ENCODE measurements at places on chromosomes 4 and X. TPM values are rescaled to one million over a fixed set of nuclear protein-coding genes. Genes with fewer than 3 reads are reported as not detected.

- no peak for DNase-seq
These were observed 135.0 kb downstream of the RBM46 start for GRCh38 chr4:154916068-154916467.

DNA sequence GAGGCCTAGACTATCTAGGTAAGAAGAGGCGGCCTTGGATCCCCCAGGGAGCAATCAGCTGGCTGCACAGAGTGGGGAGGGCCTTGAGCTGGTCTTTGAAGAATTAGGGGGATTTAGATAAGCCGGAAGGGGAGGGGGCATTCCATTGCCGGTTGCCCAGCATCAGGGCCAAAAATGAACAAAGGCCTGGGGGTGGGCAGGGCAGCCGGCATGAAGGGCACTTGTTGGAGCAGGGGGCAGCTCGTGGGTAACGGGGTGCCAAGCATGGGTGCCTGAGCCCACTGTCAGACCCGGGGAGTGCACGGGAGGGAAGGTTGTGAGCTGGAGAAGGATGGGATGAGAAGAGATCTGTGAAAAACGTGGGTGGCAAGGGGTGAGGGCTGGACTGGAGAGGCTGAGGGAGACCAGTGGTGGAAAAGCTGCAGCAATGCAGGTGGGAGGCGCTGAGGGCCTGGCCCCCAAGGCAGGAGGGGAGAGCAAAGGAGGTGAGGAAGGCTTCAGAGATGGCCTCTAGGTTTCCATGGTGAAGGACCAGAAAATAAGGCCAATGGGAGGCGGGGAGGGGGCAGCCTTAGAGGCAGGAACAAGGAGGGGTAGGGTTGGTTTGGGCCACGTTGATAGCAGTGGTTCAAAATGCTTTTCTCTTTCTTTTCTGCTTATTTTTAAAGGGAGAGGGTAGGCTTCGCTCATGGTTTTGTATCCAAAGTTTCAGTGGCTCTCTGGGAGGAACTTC is 8.6 kb downstream of the KLF3 start:
- DNase-seq, result no peak

- no peak for DNase-seq
These were observed 3.7 kb upstream of the FAM241A start for GRCh38 chr4:112141366-112142138.

- no peak for DNase-seq
These were observed 385.4 kb upstream of the MAD2L1 start for GRCh38 chr4:120452001-120452400.

DNA sequence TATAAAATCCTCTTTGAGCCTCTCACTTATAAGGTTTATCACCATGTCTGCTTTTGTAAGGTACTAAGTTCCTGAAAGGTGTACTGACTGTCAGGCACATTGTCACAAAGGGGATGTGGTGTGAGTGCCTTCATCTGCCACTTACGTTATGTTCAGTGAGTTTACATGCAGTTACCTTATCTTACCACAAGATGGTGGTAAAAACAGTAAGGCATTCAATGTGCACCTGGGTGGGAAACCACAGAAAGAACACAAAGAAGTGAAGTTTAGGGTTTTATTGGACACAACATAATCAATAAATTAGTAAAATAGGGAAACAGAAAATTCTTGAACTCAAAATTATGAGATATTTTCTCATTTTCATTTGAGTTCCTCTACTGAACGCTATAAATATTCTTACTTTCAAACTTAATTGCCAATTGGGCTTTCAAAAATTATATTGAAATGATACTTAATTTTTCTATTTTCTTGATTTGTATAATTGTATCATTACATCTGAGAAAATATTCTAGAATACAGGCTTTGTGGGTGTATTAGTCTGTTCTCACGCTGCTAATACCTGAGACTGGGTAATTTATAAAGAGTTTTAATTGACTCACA is 650.8 kb downstream of the PCDH7 start:
- DNase-seq, result no peak

GRCh38 chr4:41967392-41967791 is 14.2 kb upstream of the DCAF4L1 start:
- DNase-seq, result no peak

- no peak for DNase-seq
These were observed 82.9 kb downstream of the PDLIM5 start for GRCh38 chr4:94534401-94535312.

DNA sequence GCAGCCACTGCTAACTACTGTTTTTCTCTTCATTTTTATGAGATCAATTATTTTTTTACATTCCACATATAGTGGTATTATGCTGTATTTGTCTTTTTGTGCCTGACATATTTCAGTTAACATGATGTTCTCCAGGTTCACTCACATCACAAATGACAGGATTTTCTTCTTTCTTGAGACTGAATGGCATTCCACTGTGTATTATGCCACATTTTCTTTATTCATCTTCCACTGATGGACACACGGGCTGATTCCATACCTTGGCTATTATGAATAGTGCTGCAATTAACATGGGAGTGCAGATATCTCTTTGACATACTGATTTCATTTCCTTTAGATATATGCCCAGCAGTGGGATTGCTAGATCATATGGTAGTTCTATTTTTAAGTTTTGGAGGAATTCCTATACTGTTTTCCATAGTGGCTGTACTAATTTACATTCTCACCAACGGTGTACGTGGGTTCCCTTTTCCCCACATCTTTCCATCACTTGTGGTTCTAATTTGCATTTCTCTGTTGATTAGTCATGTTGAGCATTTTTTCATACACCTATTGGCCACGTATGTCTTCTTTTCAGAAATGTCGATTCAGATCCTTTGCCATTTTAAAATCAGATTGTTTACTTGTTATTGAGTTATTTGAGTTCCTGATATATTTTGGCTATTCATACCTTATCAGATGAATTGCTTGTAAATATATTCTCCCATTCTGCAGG is 14.9 kb upstream of the ZCCHC4 start:
- no peak for DNase-seq

GRCh38 chrX:17390419-17390850 is 15.4 kb downstream of the NHS start:
- no peak for DNase-seq

Gene POF1B
- 18.7 TPM for total RNA-seq

Gene CCNA2
- total RNA-seq, result 5.4 TPM

Gene PDK3
- 23.3 TPM for total RNA-seq
